B cell (primary cell): ENCODE measurements at places on chromosomes 5 and 9. TPM values are rescaled to one million over a fixed set of nuclear protein-coding genes. Genes with fewer than 3 reads are reported as not detected.

KIF24 gene
- polyA plus RNA-seq, result 0.07 and 0.09 TPM in 2 replicates

TICAM2 gene
- 0.55 and 0.97 TPM in 2 replicates for polyA plus RNA-seq

ARHGEF37 gene
- polyA plus RNA-seq, result 0.06 TPM in 2 replicates

DMRTA1 gene
- not detected in 2 replicates for polyA plus RNA-seq

CTXN3 gene
- polyA plus RNA-seq, result not detected in 2 replicates

FGD3 gene
- 120 and 130 TPM in 2 replicates for polyA plus RNA-seq

GPX3 gene
- not detected in 2 replicates for polyA plus RNA-seq

CNTNAP3B gene
- polyA plus RNA-seq, result 0.25 TPM in 1 of 2 replicates, not detected in the other

IL7R gene
- polyA plus RNA-seq, result 2.4 and 4.0 TPM in 2 replicates

TAF1L gene
- polyA plus RNA-seq, result not detected in 2 replicates

TMEM174 gene
- polyA plus RNA-seq, result not detected in 2 replicates

SPINK4 gene
- polyA plus RNA-seq, result not detected in 2 replicates

CARTPT gene
- polyA plus RNA-seq, result not detected in 2 replicates

PCSK5 gene
- polyA plus RNA-seq, result 0.09 and 0.35 TPM in 2 replicates

PCDHGB3 gene
- 0.33 and 0.52 TPM in 2 replicates for polyA plus RNA-seq

FGF18 gene
- polyA plus RNA-seq, result 0.06 and 0.07 TPM in 2 replicates

GRM6 gene
- not detected in 2 replicates for polyA plus RNA-seq

LRRC19 gene
- not detected in 2 replicates for polyA plus RNA-seq

SRD5A1 gene
- 14.3 and 17.2 TPM in 2 replicates for polyA plus RNA-seq

TAF11L10 gene
- not detected in 2 replicates for polyA plus RNA-seq

TAF9 gene
- polyA plus RNA-seq, result 61.5 and 64.6 TPM in 2 replicates

OR1J2 gene
- polyA plus RNA-seq, result not detected in 2 replicates

MPDZ gene
- polyA plus RNA-seq, result not detected in 2 replicates
